ENCODE measurements at places on chromosomes 1 and 21. TPM values are rescaled to one million over a fixed set of nuclear protein-coding genes. Genes with fewer than 3 reads are reported as not detected.

SPRR2F gene
- total RNA-seq, result not detected

IGSF5 gene
- total RNA-seq, result not detected

LCE1B gene
- not detected for total RNA-seq

DMBX1 gene
- total RNA-seq, result not detected

FAM151A gene
- not detected for total RNA-seq

KIF17 gene
- total RNA-seq, result not detected

THEMIS2 gene
- total RNA-seq, result 12.4 TPM

OLFML2B gene
- total RNA-seq, result 0.22 TPM

GADD45A gene
- total RNA-seq, result 36.2 TPM

PGLYRP3 gene
- not detected for total RNA-seq

CEP85 gene
- 28.8 TPM for total RNA-seq

TTC24 gene
- 7.3 TPM for total RNA-seq

DNA sequence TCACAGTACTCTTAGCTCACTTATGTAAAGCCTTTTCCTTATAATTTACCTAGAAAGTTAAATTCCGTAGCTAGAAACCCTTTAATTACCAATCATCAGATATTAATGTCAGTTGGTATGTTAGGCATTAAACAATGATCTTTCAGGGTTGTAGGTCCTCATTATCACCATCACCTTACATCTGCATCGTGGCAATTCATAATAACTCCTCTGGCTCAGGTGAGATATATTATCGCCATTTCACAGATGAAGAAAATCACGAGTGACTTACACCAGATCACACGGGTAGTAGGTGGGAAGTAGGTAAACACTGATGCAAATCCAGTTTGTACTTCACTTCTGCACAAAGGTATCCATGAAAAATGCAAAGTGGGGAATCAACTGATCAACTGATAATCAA, 639 bp downstream of the NUP133 start:
- peak overlapping the region; percentile 94 for H3K27ac ChIP-seq
- DNase-seq, result no peak
- H3K4me3 ChIP-seq, result peak overlapping the region; percentile 71
- no peaks in the 10 kb centered on the region for H3K36me3 ChIP-seq

DNA sequence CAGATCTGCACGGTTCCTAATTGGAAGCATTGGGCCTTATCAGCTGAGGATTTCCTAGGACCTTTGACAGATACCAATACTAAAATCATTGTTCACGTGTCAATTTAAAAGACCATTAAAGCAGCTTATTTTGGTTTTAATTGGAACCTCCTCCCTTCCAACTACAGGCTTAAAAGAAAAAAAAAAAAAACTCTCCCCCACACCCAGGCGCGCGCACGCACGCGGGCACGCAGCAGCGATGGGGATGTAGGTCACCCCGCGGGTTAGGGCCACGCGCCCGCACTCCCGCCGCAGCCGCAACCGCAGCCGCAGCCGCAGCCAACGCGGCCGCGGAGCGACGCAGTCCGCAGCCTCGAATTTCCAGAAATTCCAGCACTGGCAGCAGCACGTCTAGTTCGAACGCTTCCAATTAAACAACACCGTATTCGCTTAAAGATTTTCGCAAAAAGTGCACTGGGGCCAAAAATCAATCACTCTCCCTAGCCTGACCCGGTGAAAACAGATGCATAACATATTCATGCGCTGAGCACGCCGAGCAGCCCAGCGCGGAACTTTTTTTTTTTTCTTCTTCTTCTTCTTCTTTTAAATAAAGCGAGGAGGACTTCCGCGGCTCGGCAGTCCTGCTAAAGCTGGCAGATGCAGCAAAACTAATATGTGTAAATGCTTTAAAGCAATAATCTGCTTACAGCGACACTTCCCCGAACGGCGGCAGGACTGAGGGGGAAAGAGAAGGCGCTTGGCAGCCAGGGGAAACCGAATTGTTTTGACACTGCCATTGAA, 13.3 kb upstream of the BARHL2 start:
- peaks cover 35% of the 10 kb centered on the region for H3K4me1 ChIP-seq
- H3K27ac ChIP-seq, result no peak overlapping the region
- peak overlapping the region; percentile 29 for H3K4me3 ChIP-seq
- H3K27me3 ChIP-seq, result peaks cover 64% of the 10 kb centered on the region

- no peak overlapping the region for H3K4me3 ChIP-seq
- no peaks in the 10 kb centered on the region for H3K4me1 ChIP-seq
- H3K36me3 ChIP-seq, result no peaks in the 10 kb centered on the region
- DNase-seq, result no peak
Observed at GRCh38 chr1:183375381-183375780, 42.8 kb downstream of the NMNAT2 start.

- H3K36me3 ChIP-seq, result no peaks in the 10 kb centered on the region
- DNase-seq, result no peak
- no peak overlapping the region for H3K27ac ChIP-seq
Observed at GRCh38 chr1:2826316-2826715, 24.8 kb upstream of the TTC34 start.

GRCh38 chr21:35991131-35991530, 69.2 kb downstream of the SETD4 start:
- H3K4me3 ChIP-seq, result no peak overlapping the region
- no peak overlapping the region for H3K27ac ChIP-seq
- H3K36me3 ChIP-seq, result no peaks in the 10 kb centered on the region
- no peaks in the 10 kb centered on the region for H3K27me3 ChIP-seq
- H3K4me1 ChIP-seq, result no peaks in the 10 kb centered on the region

DNA sequence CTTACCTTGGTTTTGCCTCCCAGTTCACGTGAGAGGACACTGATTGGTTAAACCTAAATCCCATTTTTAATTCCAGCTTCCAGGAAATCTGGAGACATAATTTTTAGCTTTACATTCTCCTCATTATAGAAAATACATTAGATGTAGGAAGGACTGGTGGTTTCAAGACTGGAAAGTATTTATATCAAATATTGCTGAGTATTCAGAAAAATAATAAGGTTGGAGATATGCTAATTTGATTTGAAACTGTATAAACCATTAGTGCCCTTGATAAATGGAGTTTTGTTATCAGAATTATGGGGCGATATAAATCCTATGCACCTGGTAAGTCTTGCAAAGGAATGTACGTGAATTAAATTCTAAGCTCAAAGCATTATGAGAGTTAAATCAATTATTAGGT, 218.0 kb upstream of the ADGRL4 start:
- H3K4me1 ChIP-seq, result no peaks in the 10 kb centered on the region
- H3K27ac ChIP-seq, result no peak overlapping the region
- DNase-seq, result no peak
- H3K4me3 ChIP-seq, result no peak overlapping the region
- no peaks in the 10 kb centered on the region for H3K36me3 ChIP-seq

DNA sequence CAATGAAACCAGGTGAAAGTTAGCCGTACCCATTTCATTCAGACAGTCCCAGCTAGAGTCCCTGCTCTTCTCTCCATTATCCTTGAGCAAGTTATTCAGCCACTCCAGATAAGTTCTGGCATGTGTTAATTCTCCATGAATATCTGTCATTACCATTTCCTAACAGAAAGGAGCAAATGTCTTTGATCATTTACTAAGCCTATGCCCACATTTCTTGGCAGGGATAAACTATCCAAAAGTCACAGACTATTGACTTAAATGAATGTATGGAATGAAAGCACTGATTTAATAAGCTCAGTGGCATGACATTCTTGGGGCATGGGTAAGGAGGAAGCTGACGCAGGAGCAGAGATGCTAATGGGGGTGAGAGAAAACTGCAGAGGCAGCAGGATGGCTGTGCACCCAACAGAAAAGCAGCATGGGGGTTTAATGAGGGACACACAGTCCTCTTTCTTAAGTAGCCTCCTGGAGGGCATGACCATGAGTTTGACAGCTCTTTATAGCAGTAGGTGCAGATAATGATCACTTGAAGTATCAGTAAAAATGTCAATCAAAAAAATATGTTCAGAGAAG, 17.6 kb upstream of the DHCR24 start:
- no peak overlapping the region for H3K4me3 ChIP-seq
- no peaks in the 10 kb centered on the region for H3K4me1 ChIP-seq
- no peaks in the 10 kb centered on the region for H3K36me3 ChIP-seq
- H3K27ac ChIP-seq, result no peak overlapping the region

DNA sequence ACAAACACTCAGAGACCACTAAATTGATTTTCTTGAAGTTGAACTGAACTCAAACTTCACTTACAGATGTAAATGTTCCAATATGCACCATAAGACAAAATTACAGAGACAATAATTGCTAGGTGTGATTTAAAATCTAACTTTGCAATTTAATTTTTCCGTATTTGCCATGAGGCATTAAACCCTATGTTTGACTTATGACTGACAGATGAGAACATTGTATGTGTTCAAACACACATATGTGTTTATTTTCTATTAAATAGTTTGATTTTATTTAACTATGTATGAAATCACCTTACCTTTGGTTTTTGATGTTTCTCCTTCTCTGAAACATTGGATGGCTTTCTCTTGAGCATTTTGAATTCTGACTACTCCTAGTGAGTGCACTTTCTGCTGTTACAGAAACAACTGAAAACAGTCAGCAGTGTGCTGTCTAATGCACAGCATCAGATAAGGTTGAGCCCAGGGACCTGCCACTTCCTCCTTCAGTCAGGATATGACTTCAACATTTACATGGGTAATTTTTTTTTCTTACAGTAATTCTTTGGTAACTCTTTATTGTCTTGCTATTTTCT, at the start of gene SAMSN1:
TSS of gene SAMSN1 (minus strand) at position 410 of the 575 bp plus-strand sequence. CDS start at position 356, 54 bp downstream.
- peak; percentile 77 for DNase-seq
- H3K4me1 ChIP-seq, result peaks cover 39% of the 10 kb centered on the region
- no peaks in the 10 kb centered on the region for H3K36me3 ChIP-seq

DNA sequence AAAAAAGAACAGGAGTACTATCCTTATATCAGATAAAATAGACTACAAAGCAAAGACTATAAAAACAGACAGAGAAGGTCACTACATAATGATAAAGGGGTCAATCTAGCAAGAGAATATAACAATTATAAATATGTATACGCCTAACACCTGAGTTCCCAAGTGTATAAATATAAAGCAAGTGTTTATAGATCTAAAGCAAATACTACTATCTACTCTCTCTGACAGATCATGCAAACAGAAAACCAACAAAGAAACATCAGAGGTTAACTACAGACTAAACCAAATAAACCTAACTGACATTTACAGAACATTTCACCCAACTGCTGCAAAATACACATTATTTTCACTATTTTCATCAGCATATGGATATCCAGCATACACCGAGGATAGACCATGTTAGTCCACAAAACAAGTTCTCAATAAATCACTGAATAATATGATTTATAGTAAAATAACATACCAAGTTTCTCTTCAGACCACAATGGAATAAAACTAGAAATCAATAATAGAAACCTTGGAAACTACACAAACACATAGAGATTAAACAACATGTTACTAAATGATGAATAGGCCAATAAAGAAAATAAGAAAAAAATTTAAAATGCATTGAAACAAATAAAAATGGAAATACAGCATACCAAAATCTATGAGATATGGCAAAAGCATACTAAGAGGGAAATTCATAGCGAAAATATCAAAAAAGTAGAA, 22.7 kb downstream of the UCHL5 start:
- DNase-seq, result no peak
- no peaks in the 10 kb centered on the region for H3K27me3 ChIP-seq
- no peaks in the 10 kb centered on the region for H3K4me1 ChIP-seq
- H3K36me3 ChIP-seq, result no peaks in the 10 kb centered on the region

GRCh38 chr1:2313651-2314261, 77.6 kb downstream of the MORN1 start:
- peaks cover 44% of the 10 kb centered on the region for H3K4me1 ChIP-seq
- H3K27ac ChIP-seq, result no peak overlapping the region
- no peaks in the 10 kb centered on the region for H3K36me3 ChIP-seq
- no peak overlapping the region for H3K4me3 ChIP-seq
- no peaks in the 10 kb centered on the region for H3K27me3 ChIP-seq

DNA sequence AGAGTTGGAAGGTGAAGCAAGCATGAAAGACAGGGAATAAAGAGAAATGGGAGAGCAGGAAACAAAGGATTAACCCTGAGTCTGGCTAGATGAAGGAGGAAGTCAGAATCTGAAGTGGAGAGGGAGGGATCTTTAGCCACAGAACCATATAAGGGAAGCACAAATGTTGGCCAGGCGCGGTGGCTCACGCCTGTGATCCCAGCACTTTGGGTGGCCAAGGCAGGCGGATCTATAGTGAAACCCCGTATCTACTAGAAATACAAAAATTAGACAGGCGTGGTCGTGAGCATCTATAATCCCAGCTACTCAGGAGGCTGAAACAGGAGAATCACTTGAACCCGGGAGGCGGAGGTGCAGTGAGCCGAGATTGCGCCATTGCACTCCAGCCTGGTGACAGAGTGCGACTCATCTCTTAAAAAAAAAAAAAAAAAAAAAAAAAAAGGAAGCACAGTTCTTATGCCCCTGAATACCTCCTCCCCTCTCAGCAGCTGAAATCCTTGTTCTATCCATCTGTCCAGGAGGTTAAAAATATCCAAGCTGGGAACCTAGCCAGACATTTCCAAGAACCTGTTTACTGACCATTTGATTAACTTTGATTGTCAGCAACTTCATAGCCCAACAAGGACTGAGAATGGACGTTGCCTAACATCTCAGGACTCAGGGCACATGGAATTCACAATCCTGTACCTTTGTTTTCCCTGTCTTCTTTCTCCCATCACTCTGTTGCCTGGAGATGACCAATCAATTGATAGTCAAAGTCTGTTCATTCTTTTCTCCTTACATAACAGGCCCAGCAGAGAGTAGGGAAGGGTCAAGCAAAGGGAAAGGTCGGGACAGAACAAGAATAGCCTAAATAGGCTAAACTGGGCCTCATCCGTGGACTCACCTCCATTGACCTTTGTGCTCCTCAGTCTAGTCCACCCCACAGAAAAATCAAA, 10.6 kb downstream of the TXNIP start:
- H3K36me3 ChIP-seq, result no peaks in the 10 kb centered on the region
- no peaks in the 10 kb centered on the region for H3K27me3 ChIP-seq
- peaks cover 78% of the 10 kb centered on the region for H3K4me1 ChIP-seq
- no peak overlapping the region for H3K4me3 ChIP-seq
- peak overlapping the region; percentile 46 for H3K27ac ChIP-seq

DNA sequence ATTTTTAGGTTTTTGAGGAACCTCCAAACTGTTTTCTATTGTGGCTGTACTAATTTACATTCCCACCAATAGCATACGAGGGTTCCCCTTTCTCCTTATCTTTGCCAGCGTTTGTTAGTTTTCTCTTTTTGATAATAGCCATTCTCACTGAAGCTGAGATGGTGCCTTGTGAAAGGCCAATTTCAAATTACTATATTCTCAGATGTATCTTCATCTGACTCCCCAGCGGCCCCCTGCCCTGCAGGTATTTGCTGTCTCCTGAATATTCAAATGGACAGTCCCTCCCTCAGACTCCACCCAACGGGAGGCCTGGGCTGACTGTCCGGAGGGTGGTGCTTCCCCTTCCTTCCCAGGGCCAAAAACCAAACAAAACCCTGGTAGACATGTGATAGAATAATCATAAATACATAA, 33.5 kb upstream of the TARBP1 start:
- DNase-seq, result no peak
- H3K36me3 ChIP-seq, result no peaks in the 10 kb centered on the region
- H3K27me3 ChIP-seq, result no peaks in the 10 kb centered on the region
- peak overlapping the region; percentile 51 for H3K27ac ChIP-seq

All from CD8-positive, alpha-beta memory T cell (primary cell).